ENCODE measurements at places on chromosomes 4 and X.

GRCh38 chr4:112813790-112814189 is 176.8 kb downstream of the LARP7 start:
- DNase-seq = no peak

- no peak for DNase-seq
These were observed 121.1 kb downstream of the REPS2 start for GRCh38 chrX:17067534-17067933.

GRCh38 chr4:152000518-152000917 is 239.7 kb upstream of the GATB start:
- DNase-seq = no peak

DNA sequence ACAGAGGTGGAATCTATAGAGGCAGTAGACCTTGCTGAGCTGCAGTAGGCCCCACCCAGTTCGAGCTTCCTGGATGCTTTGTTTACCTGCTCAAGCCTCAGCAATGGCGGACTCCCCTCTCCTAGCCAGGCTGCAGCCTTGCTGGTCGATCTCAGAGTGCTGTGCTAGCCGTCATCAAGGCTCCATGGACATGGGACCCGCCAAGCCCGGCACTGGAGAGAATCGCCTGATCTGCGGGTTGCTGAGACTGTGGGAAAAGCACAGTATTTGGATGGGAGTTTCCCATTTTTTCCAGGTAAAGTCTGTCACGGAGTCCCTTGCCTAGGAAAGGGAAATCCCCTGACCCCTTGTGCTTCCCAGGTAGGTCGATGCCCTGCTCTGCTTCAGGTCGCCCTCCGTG is 124.8 kb upstream of the KLF8 start:
- DNase-seq = no peak

DNA sequence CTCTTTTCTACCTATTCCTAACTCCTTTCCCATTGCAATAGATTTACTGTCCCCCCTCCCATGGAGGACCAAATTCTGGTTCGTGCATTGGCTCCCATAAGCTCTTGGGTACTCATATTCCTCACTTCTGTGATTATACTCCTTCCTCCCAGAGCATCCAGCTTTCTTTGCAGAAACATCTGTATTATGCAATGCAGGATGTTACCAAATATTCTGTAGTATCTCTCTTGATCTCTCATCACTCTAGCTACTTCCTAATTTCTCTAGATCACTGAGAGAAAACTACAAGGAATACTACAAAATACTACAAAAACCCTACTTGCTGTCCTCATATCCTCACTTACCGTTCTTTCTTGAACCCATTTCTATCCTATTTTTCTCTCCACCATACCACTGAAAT is 395.9 kb upstream of the HS3ST1 start:
- DNase-seq = no peak

DNA sequence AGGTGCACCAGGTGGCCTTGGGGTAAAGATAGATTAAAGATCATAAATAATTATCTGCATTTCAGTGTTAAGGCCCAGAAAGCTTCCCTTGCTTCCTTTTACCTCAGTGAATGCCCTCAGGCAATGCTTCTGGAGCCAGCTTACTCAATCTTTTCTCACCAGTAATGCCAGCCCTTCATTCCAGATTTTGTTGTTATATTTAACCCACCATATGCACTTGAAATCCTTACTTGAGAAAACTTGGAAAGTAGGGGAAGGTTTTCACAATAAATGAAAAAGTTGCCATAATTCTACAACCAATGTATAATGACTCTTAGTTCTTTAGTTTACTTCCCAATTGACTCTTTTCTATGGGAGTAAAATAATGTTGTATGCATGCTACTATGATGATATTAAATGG is 17.1 kb upstream of the PBDC1 start:
- no peak for DNase-seq
